Fibroblast of skin of back (primary cell): ENCODE measurements at places on chromosomes 13 and 19.

- no peak for DNase-seq
These were observed at the start of gene LCP1 for GRCh38 chr13:46181840-46182490. LCP1 (minus strand) TSS chr13:46182177; CDS start chr13:46159662, 22,515 bp downstream.

DNA sequence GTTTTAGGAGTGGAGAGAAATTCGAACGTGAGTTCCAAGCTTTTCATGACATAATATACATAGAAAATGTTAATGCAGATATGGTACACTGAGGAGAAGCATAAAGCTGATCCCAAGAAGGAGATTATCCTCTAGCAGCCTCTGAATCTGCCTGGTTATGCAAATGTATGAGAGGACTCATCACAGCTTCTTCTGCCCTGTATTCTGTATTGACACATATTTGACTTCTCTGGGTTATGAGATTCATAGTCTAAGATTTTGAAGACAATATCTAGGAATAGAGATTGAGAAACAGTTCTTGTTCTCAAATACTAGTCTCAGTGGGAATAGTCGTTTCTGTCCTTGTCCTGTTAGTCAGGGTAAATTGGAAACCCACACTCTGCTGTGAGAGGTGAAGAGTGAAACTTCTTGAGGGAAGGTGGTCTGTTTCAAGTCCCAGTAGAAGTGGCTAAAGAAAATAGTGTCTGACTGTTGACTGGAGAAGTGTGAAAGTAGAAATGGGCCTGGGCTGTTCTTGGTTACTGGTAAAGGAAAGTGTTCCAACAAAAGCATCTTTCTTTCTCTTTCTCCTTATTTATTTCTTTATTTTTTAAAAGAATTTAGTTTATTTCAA is 1356.6 kb downstream of the SLITRK5 start:
- no peak for DNase-seq

GRCh38 chr13:86838411-86839120 is 832.6 kb upstream of the SLITRK5 start:
- no peak for DNase-seq

DNA sequence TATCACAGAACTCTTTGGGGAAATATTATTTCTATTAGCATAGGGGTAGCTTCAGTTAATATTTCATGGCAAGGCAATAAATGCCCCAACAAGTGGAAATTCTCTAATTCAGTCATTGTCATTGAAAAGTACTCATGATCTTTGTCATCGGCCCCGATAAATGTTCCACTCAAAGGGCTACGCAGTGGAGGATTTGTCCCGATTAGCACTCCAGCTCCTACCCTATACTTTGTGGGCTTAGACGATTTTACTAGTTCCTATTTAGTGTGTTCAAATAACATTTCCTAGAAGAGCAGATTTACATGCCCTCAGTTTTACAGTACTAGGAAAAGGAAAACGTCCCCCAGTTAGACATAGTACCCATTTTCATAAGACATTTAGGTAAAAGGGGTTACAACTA is 38.0 kb upstream of the ATP12A start:
- no peak for DNase-seq

DNA sequence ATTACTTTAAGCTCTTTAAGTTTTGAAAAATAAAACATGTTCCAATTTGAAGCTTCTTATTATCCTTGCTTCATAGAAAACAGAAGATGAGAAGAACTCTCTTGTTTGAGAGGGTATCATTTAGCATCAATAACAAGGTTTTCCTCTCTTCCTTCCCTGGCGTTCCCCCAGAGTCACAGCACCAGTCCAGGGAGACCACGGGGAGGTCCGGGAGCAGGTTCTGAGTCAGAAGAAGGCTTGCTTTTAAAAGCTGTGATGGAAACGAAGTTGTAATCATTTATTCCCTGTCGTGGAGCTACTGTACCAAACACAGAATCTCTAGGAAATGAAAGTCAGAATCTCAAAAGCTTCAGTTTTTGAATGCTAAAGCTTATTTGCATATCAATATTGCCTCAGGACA is 174.0 kb upstream of the LSM14A start:
- DNase-seq = no peak

GRCh38 chr19:49559928-49560327 is 20.4 kb downstream of the NOSIP start:
- no peak for DNase-seq

GRCh38 chr13:97502706-97503105 is 68.7 kb downstream of the RAP2A start:
- peak; percentile 38 for DNase-seq

DNA sequence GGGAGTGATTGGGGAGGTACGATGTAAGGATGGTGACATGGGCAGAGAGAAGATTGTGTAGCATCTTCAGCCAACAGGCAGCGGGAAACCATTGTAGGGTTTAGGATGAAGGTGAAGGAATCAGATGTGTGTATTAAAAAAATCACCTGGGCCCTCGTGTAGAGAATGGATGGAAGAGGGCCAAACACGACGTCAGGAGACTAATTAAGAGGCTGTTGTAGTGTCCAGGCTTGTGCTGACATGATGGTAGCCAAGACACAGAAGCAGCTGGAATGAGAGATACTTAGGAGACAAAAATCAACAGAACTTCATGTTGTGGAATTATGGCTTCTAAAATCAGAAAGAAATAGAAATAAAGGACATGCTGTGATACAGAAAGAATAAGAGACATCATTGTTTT is 41.2 kb upstream of the ARGLU1 start:
- DNase-seq = no peak

- DNase-seq = no peak
These were observed 58.5 kb upstream of the ZDHHC20 start for GRCh38 chr13:21517576-21517975.

GRCh38 chr19:12796146-12797071 is 5.1 kb downstream of the JUNB start:
- peak; percentile 79 for DNase-seq
